MG63 (cell line): ENCODE measurements at places on chromosomes 5 and 9. TPM values are rescaled to one million over a fixed set of nuclear protein-coding genes. Genes with fewer than 3 reads are reported as not detected.

Gene SHISAL2B
- total RNA-seq: not detected in 2 replicates

Gene SURF6
- 25.1 and 28.9 TPM in 2 replicates for total RNA-seq

Gene FGF18
- total RNA-seq: 7.8 and 11.2 TPM in 2 replicates

GRCh38 chr9:14270358-14271092, 43.4 kb downstream of the NFIB start:
- no peak for DNase-seq

Gene QRFP
- not detected in 2 replicates for total RNA-seq

DNA sequence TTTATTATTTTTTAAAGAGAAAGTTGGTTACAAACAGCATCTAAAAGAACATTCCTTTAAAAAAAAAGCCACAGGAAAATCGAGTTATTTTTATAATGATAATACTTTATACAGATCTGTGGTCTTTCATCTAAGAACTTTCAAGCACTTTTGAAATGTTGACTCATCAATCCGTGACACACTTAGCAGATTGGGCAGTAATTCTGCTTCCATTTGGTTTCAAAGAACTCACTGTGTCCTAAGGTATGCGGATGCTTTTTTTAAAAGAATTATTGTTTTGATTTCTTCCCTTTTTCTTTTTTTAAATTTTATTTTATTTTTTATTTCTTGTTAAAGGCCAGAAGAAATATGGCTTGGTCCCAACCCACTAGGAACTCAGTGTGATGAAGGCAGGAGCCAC, 147.8 kb downstream of the AOPEP start:
- no peak for DNase-seq

GRCh38 chr5:180001136-180001535, 70.4 kb downstream of the RNF130 start:
- DNase-seq: no peak

- DNase-seq: peak; percentile 1
These were observed 156.3 kb downstream of the HMHB1 start for GRCh38 chr5:143968071-143968878.

- peak; percentile 17 for DNase-seq
These were observed 372.1 kb upstream of the RIOK2 start for GRCh38 chr5:97554977-97555643.

Gene SPATA31A5
- total RNA-seq: not detected in 2 replicates

- DNase-seq: peak; percentile 51
These were observed 598 bp downstream of the RGP1 start for GRCh38 chr9:35749515-35750255.

GRCh38 chr5:593511-593910, 18.6 kb upstream of the CEP72 start:
- DNase-seq: no peak

DNA sequence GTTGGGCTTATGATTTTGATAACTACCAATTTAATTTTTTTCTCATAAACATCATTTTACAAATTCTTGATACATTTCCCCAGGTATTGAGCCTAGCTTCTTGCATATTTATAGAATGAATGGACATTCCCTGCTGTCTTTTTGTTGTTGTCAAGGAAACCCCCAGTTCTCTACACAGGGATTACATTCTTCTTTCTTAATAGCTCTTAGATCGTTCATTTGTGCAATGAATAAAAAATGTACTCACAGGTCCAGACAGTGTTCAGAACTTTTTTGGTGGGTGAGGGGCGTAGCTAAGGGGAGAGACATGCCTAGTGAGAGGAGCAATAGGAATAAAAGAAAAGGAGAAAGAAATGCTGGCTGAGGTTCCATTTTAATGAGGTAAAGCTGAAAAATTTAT, 58.6 kb downstream of the VCAN start:
- no peak for DNase-seq

Gene TRIM7
- total RNA-seq: 15.6 and 22.6 TPM in 2 replicates

GRCh38 chr5:77066184-77066583, 20.9 kb downstream of the ZBED3 start:
- no peak for DNase-seq

DNA sequence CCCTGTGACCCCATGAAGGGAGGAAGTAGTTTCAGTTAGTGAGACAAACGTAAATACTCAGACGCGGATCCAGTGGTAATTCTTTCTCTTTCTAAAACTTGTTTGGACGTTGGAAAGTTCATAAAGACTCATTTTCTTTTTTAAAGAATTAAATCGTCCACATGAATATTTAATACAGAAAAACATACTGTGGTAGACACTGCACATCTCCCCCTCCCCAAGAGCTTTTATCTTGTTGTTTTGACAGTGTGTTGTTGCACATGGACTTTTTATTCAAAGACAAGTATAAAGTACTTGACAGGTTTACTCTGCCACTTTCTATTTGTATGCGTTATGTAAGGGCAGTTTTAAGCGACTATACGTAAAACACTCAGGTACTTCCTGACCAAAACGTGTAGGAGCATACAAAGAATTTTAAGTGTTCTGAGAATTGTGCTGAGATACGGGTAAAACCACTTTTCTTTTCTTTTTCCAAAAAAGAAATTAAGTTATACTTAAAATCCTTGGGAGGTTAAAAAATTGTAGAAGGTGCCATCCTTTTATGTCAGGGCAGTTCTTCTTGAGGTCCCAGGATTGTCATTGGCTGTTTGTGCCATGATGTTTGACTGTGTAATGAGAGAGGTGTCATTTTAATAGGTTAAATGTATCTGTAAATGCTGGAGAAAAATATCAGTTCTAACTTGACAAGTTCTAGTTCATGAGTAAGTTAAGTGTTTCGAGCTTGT, 1.3 kb downstream of the NIPBL start:
- DNase-seq: no peak

Gene DIRAS2
- total RNA-seq: not detected in 2 replicates

DNA sequence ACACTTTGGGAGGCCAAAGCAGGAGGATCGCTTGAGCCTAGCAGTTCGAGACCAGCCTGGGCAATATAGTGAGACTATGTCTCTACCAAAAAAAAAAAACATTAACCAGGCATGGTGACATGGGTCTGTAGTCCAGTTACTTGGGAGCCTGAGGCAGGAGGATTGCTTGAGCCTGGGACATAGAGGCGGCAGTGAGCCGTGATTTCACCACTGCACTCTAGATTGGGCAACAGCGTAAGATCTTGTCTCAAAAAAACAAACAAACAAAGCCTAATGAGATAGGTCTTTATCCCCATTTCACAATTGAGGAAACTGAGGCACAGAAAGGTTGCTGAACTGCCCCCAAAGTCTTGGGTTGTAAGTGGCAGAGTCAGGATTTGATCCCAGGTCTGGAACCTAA, 70.5 kb upstream of the RAD23B start:
- DNase-seq: no peak

GRCh38 chr5:64096771-64097170, 68.9 kb upstream of the RNF180 start:
- DNase-seq: no peak

DNA sequence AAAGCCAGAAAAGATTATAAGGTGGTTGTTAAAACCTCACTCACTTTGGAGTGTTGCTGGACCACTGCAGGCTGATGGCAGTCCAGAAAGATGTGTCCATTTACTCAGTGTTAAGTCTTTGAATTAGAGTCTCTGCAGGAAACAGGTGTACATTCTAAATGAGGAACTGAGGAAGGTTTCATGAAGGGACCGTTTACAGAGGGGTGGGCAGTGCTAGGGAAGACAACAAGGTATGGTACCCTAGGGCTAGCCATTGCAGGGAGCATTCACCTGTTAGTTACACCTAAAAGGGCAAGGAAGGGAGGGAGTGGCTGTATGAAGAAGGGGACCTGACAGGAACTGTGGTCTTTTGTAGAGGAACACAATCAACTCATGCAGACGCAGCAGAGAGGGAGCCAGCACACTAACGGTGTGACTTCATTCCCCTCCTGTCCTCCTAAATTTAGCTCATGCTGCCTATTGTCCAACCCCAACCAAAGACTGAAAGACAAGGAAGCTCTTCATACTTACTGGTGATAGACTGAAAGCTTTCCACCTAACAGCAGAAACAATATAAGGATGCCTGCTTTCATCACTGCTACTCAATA, 32.2 kb upstream of the PAX5 start:
- DNase-seq: no peak

GRCh38 chr5:155826611-155827507, 500.1 kb upstream of the SGCD start:
- no peak for DNase-seq

GRCh38 chr9:72882117-72882775, 70.6 kb downstream of the ALDH1A1 start:
- DNase-seq: no peak

DNA sequence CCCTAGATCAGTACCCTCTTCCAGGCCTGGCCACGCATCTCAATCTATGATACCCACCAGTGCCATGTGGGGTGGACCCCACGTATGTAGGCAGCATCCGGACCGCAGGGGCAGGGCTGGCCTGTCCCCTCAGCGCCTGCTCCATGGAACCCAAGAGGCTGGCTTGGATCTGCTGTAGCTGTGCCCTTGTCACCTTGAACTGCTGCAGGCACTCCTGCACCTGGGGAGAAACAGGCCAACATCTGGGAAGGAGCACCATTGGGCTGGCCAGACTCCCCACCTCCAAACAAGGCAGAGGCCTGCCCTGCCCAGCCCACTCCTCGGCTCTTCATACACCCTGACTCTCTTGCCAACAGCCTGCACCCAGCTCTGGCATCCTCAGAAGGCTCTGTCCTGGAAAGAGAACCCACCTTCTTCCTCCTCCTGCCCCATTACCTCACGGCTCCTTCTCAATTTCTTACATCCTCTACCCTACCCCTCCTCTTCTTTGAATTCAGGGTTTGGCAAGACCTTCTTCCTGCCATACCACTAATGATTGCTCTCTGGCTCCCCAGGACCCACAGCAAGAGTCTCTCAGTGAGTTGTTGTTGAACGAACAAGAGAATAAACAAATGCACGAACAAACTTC, 7.7 kb downstream of the HK3 start:
- DNase-seq: no peak

Gene MCIDAS
- total RNA-seq: 7.1 TPM in 1 of 2 replicates, not detected in the other
